ENCODE measurements at places on chromosomes 11 and 22. TPM values are rescaled to one million over a fixed set of nuclear protein-coding genes. Genes with fewer than 3 reads are reported as not detected.

Gene PHOX2A
- polyA plus RNA-seq, result 0.94 TPM

Gene CREB3L1
- polyA plus RNA-seq, result 6.5 TPM

Gene DDX10
- polyA plus RNA-seq, result 49.2 TPM

Gene DDI1
- not detected for polyA plus RNA-seq

Gene POU2AF2
- polyA plus RNA-seq, result not detected

Gene DGCR6
- 1.7 TPM for polyA plus RNA-seq

Gene NCF4
- polyA plus RNA-seq, result 0.20 TPM

Gene OR5B2
- 0.06 TPM for polyA plus RNA-seq

Gene C11orf87
- 0.32 TPM for polyA plus RNA-seq

Gene HMOX1
- polyA plus RNA-seq, result 39.2 TPM

Gene GNAZ
- 6.9 TPM for polyA plus RNA-seq

Gene FOLR1
- 1.9 TPM for polyA plus RNA-seq

Gene TSKU
- 40.7 TPM for polyA plus RNA-seq

Gene RFPL2
- polyA plus RNA-seq, result 0.15 TPM

Gene OR10A6
- polyA plus RNA-seq, result not detected

Gene MOGAT2
- not detected for polyA plus RNA-seq

Gene TMEM184B
- polyA plus RNA-seq, result 41.6 TPM

Gene SYTL2
- polyA plus RNA-seq, result 1.3 TPM

Gene OTOG
- 0.41 TPM for polyA plus RNA-seq

Gene TMEM121B
- polyA plus RNA-seq, result 4.9 TPM

Gene PDGFB
- 5.5 TPM for polyA plus RNA-seq

Gene SYT12
- 1.4 TPM for polyA plus RNA-seq

Gene SCN3B
- 0.67 TPM for polyA plus RNA-seq

Gene PAFAH1B2
- polyA plus RNA-seq, result 26.2 TPM

Gene C1QTNF5
- polyA plus RNA-seq, result 2.7 TPM

Gene CSF2RB
- polyA plus RNA-seq, result 0.02 TPM

Measured in H1 (cell line).